Caki2 (cell line): ENCODE measurements at places on chromosomes 1 and 21.

DNA sequence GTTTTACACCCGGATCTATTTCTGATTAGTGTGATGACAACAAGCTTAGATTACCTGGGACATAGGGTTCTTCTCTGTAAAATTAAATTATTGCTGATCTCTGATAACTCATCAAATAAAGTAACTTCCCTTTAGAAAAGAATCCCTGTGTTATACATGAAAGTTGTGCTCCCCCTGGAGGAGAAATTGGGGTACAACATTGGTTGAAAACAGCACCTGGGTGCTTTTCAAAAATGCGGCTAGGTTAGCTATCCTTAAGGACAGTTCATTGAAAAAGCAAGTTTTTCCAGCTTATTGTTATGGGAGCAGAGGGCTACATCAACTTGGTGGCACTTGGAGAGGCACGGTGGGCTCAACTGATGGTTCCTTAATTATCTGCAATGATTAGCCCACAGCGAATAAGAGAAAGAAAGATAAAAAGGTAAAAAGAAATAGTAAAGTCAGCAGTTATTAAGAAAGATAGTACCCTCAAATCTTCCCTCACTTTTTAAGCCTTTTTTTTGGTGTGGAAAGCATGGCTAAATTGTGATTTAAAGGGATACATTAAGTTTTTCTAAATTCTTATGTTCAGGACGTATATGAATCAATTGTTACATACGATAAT, 97.8 kb downstream of the FMN2 start:
- peak; percentile 42 for DNase-seq

- DNase-seq: no peak
Measured at GRCh38 chr21:26112127-26112742, 58.3 kb downstream of the APP start.

DNA sequence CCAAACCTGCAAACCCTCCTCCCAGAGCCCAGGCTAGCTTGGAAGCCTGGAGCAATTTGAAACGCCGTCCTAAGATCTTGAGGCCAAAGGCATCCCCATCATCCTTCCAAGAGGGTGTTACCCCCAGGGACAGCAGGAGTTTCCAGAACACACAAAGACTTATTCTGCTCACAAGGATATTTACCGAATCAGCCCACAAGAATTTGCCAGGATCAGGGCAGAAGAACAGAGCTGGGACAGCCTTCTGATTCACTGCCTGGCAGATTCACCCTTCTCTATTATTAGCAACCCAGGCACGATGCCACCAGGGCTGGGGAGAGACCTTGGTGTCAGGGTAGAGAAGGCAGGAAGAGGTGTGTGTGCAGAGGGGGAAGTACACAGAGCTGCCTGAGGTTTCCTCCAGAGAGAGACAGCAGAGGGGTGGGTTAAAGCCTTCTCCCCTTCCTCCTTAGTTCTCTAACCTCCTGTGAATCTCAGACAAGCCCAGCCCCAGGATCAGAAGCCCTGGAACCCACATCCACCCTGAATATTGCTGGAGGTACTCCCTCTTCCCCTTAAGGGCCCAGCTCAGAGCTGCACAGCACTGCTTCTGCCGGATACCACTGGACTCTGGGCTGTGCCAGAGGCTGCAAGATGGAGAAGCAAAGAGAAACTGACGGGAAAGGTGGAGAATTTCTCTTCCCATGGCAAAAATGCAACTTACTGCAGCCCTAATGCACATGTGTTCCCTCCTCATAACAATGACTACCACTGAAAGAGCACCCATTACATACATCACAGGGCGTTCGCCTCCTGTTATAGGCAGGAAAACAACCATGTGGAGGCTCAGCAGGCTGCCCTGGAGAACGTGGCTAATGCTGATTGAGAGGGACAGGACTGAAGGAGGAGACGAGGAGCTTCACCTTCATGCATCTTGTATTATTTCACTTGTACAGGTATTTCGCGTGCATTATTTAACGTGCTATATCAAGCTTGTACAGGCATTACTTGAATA, 61.8 kb downstream of the ITPKB start:
- no peak for DNase-seq

GRCh38 chr1:77742011-77742555, 17.6 kb downstream of the USP33 start:
- DNase-seq: no peak

- peak; percentile 83 for DNase-seq
Measured at GRCh38 chr1:109397581-109398342, at the start of gene SORT1. Gene SORT1, minus strand, starts transcription at chr1:109397918. Its CDS starts 26 bp downstream, at chr1:109397892.

- DNase-seq: no peak
Measured at GRCh38 chr21:44649521-44650100, 3.4 kb downstream of the KRTAP10-11 start.

DNA sequence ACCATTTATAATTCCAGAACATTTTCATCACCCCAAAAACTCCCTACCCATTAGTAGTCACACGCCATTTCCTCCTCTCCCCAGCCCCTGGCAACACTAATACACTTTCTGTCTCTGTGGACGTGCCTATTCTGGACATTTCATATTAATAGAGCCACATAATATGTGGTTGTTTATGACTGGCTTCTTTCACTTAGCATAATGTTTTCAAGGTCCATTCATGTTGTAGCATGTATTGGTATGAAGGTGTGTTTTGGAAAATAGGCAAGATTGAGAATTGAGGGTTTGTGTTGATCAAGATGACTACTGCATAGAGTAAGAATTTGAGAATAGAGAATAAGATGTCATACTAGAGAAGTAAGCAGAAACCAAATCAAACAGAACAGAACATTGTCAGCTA, 67.5 kb downstream of the ZFYVE9 start:
- no peak for DNase-seq

DNA sequence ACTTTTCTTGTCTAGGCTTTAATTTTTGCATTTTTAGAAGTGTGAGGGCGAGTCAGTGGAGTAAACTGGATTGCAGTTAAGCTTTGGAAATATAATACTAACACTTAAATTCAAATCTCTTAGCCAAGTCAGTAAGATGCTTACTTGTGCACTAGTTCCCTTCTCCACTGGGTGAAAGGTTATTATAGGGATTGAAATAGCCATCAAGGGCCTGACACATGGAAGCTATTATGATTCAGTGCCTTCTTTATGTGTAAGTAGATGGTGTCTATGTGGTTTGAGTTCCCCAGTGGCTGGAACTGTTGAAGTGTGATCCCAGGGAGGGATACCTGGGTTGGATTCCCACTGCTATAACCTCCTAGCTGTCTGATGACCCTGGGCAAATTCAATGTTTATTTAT, 24.7 kb upstream of the DMRTA2 start:
- DNase-seq: no peak

GRCh38 chr21:41052820-41053555, 115.0 kb upstream of the BACE2 start:
- DNase-seq: no peak

DNA sequence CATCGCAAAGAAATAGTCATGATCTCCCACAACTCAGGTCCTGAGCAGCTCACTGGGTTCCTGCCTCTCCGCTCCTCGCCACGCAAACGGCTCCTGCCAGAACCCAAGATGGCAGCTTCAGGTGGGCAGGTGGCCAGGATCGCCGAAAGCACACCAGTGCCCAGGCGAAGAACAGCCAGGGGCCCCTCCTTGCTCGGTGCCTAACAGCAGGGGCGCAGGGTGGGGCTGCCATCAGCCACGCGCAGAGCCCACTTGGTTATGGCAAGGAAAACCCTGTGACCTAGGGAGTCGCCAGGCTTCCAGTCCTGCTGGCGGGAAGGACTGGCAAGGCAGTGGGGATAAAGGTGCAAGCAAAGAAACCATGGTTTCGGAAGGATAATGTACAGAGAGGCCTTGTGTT, 47.5 kb downstream of the ARID4B start:
- no peak for DNase-seq

DNA sequence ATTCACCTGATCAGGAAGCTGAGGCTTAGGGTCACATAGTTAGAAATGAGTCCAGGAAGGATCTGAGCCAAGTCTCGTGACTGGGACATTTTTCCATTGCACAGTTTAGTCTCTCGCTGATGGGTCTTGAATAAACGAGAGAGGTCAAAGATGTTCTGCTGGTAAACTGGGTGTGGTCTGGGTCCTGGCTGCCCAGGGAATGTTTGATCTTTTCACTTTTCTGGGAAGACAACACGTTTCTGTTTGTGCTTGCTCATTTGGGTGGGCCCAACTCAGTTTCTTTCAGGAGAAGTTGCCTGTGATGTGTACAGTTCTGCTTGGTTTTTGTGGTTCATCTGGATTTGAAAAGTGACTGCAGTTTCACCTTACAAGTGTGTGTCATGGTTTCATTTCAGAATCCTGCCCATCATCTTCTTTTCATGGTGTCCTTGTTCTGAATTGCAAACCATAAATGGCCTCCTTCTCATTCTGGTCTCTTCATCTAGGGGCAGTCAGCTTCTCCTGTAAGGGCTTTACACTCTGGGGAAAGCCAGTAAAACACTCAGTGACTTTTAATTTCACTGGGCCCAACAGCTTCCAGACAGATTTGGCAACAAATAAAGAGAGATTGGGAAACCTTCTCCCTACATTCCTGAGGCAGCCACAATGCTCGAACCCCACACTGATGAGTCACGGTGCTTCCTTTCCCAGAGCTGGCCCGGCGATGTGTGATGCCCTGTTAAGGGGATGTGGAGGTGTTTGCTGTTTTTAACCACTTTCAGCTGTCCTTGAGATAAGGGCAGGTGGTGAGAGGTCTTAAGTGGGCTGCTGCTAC, 7.2 kb upstream of the TACSTD2 start:
- DNase-seq: peak; percentile 83

DNA sequence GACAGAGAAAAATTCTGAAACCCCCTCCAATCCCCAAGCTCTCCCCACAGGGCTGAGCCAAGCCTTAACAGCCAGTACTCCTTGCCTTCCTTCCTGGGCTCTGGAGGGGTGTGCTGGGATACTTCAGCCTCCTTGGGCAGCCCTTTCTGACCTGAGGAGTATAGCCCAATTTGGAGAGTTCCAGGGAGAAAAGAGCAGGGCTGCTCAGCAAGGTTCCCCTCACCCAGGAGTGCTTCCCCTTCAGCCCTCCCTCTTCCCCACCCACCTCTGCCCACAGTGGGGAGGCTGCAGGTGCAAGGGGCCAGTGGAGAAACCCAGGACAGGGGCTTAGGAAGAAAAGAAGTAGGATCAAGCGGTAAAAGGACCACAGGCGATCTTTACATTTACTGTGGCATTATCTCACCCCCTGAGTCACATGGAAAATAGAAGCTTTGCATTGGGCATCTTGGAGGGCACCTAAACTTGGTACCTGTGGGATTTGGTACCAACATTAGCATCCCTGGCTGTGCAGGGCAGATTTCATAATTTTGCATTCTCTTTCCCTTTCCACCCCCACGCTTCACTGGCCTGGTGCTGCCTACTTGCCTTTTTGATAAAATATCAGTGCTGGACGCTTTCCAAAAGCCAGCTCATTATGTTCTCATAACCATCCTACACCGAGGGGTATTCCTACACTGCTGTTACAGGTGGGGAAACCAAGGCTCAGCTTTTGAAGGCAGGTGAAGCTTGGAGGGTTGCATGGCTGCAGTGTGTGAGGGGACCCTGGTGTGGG, 2.8 kb upstream of the ADORA1 start:
- DNase-seq: no peak

GRCh38 chr21:33640697-33641351, 717 bp downstream of the CRYZL1 start:
- no peak for DNase-seq

DNA sequence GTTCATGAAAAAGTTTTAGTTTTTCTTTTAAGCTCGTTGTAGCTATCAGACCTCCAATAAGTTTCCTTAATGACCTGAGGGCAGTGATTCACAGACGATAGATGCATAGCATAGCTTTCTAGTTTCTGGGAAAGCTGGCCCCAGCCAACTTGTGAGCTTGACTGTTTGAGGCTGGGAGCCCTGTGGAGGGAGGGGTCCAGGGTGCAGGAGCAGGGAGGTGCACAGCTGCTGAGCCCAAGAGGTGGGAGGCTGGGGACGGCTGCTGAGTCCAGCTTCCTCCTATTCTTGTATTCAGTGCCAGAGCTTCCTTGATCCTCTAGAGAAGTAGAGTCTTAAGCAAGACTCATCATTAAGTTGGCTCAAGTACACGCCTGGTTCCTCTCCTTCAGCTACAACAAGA, 11.0 kb upstream of the AVPR1B start:
- DNase-seq: no peak

GRCh38 chr1:104906141-104906540, 1156.4 kb downstream of the AMY1C start:
- no peak for DNase-seq

- no peak for DNase-seq
Measured at GRCh38 chr1:87686671-87687070, 358.0 kb downstream of the LMO4 start.

GRCh38 chr21:40769231-40769630, 77.7 kb downstream of the DSCAM start:
- no peak for DNase-seq

DNA sequence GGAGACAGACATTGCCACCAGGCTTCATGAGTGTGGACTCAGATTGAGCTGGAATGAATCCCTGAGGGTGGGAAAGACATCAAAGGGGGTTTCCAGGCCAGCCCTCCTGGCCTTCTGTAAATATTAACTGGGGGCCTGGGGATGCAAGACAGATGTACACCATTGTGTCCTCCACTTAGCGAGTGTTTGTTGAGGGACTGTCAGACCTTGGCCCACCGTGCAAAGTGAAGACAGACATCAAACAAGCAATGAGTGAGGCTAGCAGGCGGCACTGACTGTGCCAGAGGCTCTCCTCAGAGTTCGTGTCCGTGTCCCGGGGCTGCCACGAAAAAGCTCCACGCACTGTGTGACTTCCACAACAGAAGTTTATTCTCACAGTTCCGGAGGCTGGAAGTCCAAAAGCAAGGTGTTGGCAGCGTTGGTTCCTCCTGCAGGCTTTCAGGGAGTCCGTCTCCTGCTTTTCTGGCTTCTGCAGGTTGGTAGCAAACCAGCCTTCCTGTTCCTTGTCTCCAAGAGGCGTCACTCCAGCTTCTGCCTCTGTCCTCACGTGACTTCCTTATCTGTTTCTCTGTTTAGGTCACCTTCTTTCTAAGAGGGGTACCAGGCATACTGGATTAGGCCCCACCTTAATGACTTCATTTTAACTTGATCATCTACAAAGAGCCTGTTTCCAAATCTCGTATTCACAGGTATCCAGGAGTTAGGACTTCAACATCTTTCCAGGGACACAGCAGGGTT, 59.1 kb downstream of the DISP3 start:
- no peak for DNase-seq

GRCh38 chr1:114331936-114332335, 178.3 kb upstream of the SYT6 start:
- DNase-seq: no peak

DNA sequence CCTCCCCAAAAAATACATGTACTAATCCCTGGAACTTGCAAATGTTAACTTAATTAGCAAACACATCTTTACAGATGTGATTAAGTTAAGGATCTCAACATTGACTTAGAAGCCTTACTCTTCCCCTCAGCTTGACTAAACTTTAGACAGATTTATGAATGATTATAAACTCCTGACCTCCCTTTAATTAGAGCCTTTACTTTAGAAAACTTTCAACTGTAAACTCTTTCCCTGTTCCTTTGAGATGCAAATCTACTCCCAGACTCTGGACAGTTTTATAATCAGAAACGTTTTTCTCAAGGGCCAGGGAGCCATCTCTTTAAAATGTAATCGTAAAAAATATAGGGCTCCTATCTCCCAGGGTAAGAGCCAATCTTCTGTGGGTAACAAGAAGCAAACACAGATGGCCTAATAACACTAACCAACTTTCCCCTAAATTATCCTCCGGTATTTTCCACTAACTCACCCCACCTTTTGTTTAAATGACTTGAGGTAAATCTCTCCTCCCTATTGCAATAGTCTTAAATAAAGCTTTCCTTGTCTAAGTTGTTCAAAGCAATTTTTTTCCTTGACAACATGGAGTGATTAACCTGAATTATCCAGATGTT, 284.1 kb downstream of the BRINP3 start:
- no peak for DNase-seq

GRCh38 chr1:22832414-22832786, 121.8 kb downstream of the EPHB2 start:
- DNase-seq: no peak
